Central memory CD8-positive, alpha-beta T cell (primary cell): ENCODE measurements at places on chromosomes 1 and 21.

DNA sequence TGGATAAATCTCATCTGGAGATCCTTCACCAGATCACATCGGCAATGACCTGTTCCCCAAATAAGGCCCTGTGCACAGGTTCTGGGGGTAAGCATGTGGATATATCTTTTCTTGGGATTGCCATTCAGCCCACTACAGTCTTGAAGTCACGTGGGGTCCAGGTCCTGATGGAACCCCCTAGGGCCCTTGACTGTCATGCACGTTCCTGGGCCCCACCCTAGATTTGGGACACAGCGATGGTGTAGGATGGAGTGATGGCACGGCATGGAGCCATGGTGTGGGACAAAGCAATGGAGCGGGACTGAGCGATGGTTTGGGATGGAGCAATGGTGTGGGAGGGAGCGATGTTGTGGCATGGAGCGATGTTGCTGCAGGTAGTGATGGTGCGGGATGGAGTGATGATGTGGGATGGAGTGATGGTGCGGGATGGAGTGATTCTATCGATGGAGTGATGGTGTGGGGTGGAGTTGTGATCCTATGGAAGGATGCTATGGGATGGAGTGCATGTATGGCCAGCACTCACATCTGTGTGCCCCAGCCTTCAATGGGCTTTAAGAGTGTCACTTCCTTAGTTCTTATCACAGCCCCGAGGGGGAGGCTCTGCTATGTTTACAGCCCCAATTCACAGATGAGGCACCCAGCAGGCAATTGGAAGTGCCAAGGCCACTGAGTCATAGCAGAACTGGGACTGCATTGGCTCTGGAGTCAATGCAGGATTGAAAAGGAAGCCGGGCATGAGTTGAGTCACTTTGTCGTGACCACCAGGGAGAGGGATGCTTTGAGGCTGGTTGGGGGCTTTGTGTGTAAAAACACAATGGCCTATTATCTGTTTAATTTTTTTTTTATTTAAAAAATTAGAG is 97.0 kb upstream of the C1orf174 start:
- DNase-seq, result no peak

GRCh38 chr1:55575571-55576279 is 360.6 kb upstream of the USP24 start:
- no peak for DNase-seq

DNA sequence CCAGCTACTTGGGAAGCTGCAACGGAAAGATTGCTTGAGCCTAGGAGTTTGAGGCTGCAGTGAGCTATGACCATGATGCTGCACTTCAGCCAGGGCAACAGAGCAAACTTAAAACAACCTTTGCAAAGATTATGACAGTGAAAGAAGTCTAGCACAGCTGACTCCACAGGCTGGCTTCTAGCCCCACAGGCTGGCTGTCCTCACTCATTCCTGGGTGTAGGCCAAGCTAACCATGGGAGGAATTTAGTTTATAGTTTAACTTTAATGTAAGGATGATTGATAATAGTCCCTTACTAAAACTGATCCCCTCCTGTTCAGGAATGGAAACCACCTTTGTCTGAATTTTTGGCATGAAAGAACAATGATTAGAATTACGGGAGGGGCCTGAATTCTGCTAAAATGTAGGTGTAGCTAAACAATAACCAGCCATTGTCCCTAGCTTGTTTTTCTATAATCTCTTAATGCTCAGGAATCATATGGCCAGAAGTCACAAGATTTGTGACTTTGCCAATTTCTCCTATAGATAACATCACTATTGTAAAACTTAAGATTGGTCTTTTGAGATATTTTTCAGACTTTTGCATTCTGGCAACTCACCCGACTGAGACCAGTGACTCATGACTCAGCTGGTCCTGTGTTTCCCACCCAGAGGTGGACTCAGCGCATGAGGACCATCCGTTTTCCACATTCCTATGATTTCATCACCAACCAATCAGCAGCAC is 28.1 kb upstream of the SGIP1 start:
- DNase-seq, result no peak

- DNase-seq, result no peak
Observed at GRCh38 chr21:36247316-36248010, 72.5 kb upstream of the MORC3 start.

DNA sequence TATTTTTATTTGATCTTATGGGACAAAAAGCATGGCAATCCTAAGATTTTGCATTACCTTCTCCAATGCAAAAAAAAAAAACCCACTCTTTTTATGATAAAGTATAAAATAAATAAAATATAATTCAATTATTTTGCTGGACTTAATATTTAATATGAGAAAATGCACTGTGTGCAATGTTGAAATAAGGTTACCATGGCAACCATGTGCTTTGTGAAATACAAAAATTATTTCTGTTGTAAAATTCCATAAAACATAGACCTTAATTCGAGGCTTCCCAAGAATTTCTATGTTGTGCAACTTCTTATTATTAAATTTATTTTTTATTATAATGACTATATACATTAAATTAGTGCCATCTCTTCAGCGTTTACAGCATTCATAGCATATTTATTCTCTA is 989.5 kb downstream of the MRPL39 start:
- DNase-seq, result no peak

DNA sequence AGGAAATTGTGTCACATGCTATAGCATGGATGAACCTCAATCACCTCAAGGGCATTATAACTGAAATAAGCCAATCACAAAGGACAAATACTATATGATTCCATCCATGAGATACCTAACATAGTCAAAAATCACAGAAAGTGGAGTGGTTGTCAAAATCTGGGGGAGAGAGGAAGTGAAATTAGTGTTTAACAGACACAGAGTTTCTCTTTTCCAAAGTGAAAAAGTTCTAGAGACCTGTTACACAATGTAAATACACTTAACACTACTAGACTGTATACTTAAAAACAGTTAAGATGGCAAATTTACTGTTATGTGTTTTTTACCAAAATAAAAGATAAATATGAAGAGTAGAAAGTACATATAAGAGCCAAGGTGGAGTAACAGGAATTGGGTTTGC is 31.8 kb downstream of the ZNF644 start:
- DNase-seq, result no peak

- DNase-seq, result no peak
Observed at GRCh38 chr1:46168477-46168876, 6.4 kb upstream of the TSPAN1 start.

DNA sequence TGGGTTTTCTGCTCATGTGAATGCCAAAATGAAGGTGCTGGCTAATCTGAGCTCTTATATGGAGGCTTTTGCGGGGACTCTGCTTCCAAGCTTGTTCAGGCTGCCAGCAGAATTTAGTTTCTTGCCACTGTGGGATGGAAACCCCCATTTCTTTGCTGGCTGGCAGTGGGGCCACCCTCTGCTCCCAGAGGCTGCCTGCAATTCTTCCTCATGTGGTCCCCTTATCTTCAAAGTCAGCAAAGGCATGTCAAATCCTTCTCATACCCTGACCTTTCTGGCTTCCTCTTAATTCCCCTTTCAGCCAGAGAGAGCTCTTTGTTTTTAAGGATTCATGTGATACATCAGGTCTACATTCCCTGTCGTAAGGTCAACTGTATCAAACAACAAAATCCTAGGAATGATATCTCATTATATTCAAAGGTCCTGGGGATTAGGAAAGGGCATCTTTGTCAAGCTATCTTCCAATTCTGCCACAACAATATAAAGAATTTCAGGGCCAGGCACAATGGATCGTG is 5.2 kb upstream of the GPR161 start:
- no peak for DNase-seq

DNA sequence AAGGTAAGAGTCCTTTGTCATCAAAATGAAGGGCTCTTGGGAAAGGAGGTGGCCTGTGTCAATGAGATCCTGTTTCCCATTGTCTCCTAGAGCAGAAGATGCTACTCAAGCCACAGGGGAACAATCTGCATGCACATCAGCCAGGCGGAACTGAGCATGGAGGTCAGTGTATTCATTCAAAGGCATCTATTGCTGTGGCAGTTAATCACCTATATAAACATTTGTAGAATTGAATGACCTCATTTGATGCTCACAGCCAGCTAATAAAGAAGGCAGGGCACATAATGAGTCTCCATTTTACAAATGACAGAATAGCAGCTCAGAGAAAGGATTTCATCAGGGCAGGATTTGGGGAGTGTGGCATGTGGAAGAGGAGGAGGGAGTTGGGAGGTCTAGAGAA is 5.7 kb upstream of the FYB2 start:
- no peak for DNase-seq

DNA sequence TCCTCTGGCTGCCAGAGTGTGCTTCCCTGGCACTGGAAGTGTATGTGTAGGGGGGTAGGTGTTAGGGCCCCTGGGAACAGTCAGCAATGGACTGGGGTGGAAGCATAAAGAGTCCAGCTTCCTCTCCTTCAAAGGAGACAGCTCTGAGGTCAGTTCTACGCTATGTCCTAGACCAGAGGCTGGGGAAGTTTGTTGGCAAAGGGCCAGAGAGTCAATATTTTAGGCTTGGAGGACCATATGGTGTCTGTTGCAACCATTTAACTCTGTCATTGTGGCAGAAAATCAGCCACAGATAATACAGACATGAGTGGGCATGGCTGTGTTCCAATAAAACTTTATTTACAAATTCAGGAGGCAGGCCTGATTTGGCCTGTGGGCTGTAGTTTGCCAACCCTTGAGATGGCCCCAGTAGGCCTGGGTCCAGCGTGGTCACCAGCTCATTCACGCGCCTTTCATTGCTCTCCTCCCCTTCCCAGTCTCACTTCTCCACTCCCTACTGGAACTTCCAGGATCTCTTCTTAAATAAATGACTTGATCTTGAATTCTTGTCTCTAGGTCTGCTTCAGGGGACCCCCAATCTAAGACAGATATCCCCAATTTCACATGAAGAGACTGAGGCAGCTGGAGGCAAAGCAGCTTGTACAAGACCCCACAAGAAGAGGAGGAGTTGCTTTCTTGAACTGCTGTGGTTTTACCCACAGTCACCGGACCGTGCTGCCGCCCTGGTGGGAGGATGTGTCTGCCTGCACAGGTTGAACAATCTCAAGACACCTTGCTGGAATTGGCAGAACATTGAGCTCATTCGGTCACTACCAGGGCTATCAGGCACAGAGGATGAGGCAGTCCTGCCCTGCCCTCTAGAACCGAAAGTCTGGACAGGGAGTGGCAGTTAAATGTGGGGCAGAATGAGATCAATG is 162.4 kb upstream of the POU3F1 start:
- no peak for DNase-seq

GRCh38 chr1:68320349-68320748 is 88.0 kb upstream of the WLS start:
- DNase-seq, result no peak

- DNase-seq, result no peak
Observed at GRCh38 chr1:11817192-11817591, 11.2 kb downstream of the CLCN6 start.

DNA sequence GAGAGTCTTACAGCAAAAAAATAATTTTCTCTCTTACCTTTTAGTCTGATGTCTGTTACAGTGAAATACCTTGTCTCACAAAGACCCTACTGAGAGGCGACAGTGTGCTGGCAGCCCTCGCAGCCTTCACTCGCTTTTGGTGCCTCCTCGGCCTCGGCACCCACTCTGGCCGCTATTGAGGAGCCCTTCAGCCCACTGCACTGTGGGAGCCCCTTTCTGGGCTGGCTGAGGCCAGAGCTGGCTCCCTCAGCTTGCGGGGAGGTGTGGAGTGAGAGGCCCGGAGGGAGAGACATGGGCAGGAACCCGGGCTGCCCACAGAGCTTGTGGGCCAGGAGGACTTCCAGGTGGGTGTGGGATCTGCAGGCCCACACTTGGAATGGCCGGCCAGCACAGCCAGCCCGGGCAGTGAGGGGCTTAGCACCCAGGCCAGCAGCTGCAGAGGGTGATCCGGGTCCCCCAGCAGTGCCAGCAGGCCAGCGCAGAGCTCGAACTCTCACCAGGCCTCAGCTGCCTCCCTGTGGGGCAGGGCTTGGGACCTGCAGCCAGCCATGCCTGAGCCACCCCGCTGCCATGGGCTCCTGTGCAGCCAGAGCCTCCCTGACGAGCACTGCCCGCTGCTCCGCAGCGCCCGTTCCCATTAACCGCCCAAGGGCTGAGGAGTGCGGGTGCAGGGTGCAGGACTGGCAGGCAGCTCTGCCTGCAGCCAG is 10.8 kb upstream of the CFHR1 start:
- DNase-seq, result no peak

GRCh38 chr21:33901412-33902288 is 14.0 kb downstream of the ATP5PO start:
- DNase-seq, result no peak

DNA sequence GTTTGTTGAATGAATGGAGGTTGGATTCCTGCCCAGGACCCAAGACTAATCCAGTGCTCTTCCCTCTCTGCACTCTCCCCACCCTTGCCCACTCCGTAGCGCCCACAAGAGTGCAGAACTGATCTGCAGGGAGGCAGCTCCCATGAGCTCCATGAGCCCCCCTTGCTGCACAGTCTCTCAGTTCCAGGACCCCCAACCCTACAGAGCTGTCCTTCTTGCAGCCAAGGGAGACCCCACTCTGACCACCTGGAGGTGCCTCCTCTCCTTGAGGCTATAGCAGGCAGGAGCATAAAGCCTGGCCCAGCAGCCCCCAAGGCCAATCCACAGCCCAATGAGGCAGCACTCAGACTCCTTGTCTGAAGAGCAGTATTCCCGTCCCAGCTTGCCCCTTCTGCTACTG is 209.2 kb upstream of the ZC3H12A start:
- DNase-seq, result no peak

GRCh38 chr1:11767922-11768704 is 6.1 kb downstream of the C1orf167 start:
- DNase-seq, result no peak

DNA sequence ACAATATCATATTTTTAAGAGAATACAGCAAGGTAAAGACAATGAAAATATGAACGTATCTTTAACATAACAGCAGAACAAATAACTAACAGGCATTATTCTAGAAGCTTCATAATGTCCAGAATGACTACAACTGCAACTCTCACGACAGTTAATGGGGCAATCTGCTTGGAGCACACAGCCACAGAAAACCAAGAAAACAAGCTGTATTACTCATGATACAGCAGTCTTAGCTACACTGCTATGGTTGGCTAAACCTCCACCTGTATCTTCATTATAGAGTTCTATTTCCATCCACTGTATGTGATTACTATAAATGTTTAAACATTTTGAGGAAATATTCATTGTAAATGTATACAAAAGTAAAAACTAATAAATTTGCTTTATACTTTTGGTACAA is 139.9 kb downstream of the DPYD start:
- DNase-seq, result no peak
